ENCODE measurements at places on chromosomes 12 and 14. TPM values are rescaled to one million over a fixed set of nuclear protein-coding genes. Genes with fewer than 3 reads are reported as not detected.

DNA sequence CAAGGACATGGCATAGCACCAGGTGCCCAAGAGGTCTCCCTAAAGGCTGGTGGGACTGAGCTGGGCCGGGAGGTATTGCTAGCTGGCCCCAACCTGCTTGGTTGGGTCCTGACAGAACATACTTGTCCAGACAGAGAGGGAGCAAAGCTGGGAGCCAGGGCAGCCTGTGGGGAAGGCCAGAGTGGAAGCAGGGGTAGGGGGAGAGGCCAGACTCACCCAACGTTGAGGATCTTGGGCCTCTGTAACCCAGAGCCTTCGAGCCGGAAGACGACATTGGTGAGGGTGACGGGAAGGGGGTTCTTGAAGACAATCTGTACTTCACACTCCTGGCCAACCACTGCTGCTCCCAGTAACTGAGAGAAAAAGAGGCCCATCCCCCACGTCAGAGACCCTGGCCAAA is 9.0 kb downstream of the TGM1 start:
- no peak for DNase-seq

Gene SAMD15
- total RNA-seq, result 2.6 TPM

Gene PZP
- not detected for total RNA-seq

DNA sequence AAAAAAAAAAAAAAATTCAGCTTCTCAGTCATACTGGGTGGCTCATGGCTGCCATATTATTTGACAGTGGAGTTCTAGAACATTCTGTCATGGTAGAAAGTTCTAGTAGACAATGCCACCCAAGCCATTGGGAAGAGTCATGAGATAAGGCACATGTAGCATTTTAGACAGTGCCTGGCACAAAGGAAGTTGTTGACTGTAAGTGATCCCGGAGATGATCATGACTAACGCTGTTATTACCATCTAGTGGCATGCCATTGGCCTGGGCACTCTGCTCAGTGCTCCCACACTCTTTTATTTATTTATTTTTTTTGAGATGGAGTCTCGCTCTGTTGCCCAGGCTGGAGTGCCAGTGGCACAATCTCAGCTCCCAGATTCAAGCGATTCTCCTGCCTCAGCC is 80.4 kb downstream of the FOXN4 start:
- no peak for DNase-seq

Gene HVCN1
- not detected for total RNA-seq

DNA sequence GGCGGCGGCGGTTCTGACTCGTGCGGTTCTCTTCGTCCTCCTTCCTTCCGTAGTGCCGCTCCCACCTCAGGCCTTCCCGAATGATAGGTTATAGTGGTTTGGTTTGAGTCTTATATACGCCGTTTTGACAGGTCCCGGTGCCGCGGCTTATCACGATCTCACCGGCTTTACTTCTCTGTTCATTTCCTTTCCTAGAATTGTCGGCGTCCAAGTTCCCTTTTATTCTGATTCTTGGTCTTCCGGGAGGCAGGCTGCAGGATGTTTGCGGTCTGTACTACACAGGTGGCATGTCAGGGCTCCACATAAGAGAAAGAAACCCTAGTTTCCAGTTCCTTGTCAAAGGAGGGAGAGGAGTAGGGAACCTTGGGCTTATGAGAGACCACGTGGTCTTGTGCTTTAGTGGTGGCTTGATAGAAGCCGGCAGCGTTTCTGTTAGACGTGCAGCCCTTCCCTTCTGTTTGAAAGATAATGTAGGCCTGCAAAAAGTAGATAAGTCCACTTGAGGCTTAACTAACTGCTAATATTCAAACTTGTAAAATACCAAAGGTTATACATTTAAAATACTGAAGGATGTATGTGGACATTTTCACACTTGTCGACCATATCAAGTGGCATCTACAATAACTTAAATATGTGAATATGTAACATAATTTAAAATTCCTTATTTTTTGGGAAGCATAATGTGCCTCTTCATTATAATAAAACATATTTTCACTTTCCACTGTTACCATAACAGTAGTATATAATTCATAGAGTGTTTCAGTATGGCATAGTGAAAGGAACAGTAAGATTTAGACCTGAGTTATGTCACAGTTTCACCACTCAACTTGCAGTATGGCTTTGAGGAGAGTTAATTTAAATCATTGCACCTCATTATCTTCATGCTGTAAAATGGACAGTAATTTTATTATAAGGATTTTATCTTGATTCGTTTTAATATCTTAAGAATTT is 804 bp downstream of the USP15 start:
- DNase-seq, result peak; percentile 55

Gene LMO3
- not detected for total RNA-seq

Gene SERPINA6
- not detected for total RNA-seq

Gene RASSF3
- total RNA-seq, result 19.7 TPM

DNA sequence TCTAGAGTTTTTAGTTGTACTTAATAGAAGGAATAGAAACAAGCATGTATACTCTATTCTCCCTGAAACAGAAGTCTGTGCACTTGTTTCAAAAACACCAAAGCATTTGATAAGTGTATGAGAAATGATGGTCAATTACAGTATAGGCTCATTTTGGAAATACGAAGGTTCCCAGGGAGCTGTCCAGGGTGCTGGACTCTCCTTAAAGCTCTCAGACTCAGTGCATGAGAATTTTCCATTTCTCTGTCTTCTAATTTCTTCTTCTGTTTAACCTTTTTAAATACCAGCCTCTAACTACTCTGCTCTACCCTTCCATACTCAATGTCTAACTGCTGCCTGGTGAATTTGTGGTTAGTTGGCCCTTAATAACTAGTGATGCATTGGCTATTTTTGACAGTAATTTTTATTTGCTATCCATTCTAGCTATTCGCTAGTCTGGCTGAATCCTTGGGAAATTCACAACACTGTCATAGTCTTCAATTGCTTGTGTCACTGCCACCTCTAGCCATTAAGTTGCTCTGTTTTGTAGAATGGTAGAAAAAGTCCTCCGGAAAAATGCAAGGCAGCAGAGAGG is 229.2 kb downstream of the NRXN3 start:
- peak; percentile 11 for DNase-seq

DNA sequence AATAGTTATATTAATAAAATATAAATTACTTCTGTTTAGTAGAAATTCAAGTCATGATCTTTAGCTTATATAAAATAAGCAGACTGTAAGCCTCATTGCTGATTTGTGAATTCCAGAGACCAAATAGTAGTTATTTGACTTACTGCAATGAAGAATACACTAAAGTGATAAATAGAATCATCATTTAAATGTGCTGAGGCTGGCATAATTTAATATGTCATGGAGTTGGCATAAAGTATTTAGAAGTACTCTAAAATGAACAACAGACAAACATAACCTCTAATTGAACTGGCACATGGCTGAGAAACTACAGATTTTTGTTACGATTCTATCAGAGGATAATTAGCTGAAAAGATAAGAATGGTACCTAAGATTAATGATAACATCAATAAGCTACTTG is 45.7 kb upstream of the TRHDE start:
- DNase-seq, result no peak
